Cerebellar cortex (tissue), 1 donor: ENCODE measurements at places on chromosomes 12 and 14.

DNA sequence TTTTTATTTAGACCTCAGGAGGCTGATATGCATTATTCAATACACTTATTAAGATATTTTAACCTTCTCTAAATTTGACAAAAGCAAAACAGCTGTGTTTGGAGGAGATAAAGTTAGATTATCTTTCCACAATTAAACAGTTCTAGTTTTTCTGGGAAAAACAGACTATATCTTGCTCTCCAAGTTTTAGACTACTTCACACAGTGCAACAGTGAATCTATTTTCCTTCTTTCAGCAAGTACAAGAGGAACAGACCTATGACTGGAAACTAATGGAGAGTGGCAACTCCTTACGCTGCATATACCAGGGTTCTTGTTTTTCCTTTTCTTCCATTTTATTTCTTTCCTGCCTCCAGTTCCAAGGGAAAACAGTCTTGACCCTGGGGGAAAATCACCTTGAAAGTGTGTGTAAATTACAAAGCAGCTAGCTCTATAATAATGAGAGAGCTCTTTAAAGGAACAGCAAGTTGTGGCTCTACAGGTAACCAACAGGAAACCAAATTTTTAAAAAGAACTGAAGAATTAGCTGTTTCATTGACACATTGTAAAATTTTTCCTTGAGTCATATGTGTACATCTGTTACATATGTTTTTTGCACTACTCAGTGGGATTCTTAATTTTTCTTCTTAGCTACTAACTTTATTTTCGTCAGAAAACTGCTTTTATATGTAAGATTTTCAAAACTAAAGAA lies 27.4 kb downstream of the DNM1L start:
- no peak for DNase-seq

- no peak for DNase-seq
These were observed 287.3 kb downstream of the MED13L start for GRCh38 chr12:115990241-115990640.

GRCh38 chr12:55733021-55733555 lies 4.3 kb upstream of the CD63 start:
- no peak for DNase-seq

DNA sequence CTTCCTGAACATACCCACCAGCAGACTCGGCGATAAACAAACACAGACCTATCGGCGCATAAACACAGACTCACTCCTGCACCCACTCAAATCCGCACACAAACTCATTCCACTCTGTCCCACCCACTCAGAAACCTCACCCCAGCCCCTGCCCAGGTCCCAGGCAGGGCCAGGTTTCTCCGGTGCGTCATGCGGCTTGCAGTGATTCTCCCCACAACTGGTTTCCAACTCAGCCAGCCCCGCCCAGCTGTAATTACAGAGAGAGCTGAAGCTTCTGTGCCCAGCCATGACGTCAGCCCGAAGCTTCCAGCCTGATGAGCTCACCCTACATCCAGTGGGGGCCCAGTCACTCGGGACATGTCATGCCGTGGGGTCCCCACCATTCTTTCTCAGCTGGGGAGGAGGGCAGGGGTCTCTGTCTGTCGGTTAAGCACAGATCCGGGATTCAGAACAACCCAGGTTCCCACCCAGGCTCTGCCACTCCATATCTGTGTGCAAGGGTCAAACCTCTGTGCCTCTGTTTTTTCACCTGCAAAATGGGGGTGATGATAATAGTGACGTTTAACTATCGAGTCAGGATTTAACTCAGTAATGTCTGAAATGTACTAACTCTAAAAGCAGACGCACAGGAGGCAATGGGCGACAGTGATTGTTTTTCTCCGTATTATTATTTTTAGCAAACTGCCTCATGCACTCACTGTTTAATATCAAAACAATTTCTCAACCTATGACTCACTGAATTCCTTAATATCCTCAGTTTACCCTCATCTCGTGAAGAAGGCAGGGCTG lies 2.3 kb upstream of the HSPB8 start:
- no peak for DNase-seq

DNA sequence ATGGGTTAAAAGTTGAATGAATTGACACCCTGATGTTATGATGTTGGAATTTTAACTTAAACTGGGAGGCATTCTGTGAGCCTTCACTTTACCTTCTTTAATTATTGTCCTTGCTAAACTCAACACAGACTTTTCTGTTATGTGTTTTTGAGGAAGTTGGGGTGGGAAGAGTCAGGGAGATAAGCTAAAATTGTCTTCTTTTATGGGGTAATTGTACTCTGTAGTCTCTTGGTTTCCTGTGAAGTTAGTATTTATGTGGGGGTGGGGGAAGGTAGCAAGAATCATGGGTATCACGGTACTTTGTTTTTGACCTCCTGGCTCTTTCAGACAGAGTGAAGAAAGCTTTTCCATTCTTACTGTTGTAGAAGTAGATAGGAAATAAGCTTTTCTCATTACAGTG lies 32.9 kb downstream of the RAB21 start:
- DNase-seq, result no peak

- no peak for DNase-seq
These were observed 117.4 kb upstream of the SOX5 start for GRCh38 chr12:24066865-24067264.

DNA sequence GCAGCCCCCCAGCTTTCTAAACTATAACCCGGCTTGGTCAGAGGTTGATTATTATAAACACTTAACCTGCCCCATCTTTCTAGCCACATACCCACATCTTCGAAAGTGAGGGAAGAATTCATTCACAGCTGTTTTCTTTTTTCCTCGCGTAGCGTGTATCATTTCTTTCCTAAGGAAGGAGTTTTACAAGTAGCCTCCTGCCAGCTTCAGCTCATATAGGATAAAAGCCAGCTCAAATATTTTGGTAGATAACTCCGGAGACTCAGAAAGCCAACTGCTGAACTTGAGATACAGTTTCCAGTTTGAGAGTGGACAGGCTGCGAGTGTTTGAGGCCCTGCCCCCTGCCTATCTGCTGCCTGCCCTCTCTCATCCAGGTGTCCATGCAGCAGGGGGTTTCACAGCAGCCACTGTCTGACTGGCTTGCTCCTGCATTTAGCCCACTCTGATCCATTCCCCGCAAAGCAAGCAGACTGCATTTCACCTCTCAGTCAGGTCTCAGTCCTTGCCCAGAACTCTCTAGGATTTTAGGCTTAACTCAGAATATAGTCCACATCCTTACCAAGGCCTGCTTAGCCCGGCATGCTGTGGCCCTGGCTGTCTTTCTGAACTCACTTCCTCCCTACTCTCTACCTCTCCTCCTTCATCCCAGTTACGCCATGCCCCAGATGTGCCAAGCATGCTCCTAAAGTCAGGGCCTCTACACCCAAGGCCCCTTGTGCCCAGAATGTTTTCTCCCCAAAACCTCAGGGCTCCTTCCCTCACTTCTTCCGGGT lies 46.9 kb downstream of the EVL start:
- no peak for DNase-seq

- peak; percentile 50 for DNase-seq
These were observed 79.7 kb downstream of the SPTB start for GRCh38 chr14:64800000-64800399.

DNA sequence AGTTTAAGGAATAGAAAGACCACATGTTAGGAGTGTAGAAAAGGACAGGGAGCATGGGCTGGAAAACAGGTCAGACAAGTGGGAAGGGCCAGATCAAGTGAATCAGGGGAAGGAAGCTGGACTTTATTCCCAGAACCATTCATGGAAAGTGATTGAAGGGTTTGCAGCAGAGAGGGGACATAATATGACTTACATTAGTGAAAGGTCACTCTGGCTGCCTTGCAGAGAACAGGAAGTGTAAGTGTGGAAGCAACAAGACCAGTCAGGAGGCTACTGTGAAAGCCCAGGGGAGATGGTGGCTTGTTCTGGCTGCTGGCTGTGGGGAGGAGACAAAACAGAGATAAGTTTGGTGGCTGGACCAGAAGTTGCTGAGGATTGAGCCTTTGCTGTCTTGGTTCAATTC lies 69.1 kb downstream of the VCPKMT start:
- no peak for DNase-seq

GRCh38 chr14:100988011-100988410 lies 84.5 kb upstream of the RTL1 start:
- no peak for DNase-seq

DNA sequence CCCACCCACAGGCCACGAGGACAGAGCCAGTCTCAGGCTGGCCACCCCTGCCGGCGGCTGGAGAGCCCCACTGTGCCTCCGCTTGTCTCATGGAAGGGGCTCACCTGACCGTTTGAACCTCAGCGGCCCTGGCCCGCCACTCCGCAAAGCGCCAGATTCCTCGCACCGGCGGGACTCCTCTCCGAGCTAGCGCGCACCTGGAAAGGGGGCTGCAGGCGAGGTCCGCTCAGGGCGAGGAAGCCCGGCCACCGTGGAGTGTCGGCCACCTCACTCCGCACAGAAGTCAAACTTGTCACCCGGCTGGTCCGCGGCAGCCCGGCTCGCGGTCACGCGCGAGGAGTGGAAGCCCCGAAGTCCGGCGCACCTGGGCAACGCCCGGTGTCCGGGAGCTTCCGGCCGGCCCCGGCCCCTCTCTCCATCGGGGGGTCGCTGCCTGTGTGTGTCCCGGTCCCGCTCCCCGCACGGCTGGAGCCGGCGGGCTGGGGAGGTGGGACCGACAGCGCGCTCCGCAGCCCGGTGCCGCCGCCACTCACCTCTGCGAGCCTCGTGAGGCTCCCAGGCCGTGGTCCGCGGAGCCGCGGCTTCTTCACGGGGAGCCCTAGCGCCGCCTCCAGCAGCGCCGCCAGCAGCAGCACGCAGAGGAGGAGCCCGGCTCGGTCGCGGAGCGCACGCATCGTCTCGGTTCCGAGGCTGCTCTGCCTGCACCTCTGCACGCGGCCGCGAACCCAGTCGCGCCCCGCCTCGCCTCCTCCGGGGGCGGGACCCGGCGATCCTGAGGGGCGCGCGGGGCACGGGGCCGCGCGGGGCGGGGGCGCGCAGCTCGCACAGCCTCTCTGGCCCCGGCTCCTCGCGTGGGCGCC lies at the start of gene ISM2:
TSS of gene ISM2 (minus strand) at position 697 of the 860 bp plus-strand sequence. CDS start at position 674, 23 bp downstream.
- DNase-seq, result no peak

DNA sequence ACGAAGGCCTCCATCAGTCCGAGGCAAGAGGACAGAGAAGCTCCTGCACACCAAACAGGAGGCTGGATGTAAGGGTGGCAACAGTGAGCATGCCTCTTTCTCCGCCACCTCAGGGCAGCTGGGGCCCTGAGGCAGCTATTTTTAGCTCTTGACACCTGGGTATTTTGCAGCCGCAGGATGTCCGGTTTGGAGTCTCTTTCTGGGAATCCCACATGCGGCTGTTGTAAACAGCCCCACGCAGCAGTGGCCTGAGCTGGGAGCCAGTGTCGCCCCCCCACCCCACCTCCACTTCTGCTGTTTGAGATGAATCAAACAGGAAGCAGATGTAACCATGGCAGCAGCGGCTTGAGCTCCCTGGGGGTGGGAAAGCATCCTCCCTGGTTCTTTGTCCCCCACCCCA lies 11.7 kb downstream of the HDAC7 start:
- DNase-seq, result no peak

DNA sequence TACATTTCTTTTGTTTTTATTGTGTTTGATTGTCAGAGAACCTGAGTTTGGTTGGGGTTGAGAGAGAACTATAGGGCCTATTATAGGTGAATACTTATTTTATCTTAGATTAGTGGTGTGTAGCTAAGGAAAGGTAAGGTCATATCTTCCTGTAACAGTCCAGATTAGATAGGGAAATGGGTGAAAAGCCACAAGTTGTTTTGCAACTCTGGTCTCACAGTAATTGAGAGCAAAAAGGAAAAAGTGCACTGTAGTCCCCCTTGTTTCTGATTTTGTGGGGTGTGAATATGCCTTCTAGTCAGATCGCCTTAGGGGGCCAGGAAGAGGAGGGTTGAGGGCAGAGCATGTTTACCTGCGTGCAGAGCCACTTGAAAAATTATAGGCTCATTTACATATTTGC lies 8.9 kb downstream of the MSRB3 start:
- DNase-seq, result no peak

DNA sequence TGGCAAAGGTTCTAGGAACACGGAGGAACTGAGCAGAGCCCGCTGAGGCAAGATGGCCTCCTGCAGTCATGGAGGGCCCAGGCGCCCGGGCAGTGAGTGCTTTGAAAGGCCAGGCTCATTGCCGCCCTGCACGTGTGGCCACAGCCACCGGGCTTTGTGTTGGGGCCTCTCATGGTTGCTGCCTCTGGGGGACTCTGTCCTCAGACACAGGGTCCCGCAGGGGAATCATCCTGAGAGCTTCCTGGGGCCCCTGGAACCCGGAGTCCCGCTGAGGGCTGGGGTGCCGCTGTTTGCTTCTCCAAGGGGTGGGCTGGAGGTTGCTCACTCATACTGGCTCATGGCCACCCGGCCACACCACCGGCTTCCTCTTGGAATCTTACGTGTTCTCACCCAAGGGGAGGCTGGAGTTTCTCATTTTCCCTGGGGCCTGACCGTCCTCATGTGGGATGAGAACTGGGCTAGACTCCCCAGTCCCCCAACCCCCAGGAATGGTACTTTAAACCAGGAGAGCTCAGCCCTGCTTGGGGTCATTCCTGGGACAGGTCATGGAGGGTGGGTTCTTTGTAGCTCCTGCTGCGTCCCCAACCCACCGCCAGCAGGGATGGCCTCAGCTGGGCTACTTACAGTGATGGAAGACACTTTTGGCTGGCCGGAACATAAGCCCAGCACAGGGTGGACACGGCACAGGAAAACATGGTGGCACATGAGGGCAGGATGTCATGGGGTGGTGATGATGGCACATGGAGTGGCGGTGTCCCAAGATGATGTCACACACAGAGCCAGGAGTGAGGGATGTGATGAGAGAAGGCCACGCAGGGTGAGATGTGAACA lies 21.1 kb upstream of the LRTM2 start:
- no peak for DNase-seq

GRCh38 chr14:103460415-103460814 lies 62.2 kb downstream of the CKB start:
- no peak for DNase-seq

DNA sequence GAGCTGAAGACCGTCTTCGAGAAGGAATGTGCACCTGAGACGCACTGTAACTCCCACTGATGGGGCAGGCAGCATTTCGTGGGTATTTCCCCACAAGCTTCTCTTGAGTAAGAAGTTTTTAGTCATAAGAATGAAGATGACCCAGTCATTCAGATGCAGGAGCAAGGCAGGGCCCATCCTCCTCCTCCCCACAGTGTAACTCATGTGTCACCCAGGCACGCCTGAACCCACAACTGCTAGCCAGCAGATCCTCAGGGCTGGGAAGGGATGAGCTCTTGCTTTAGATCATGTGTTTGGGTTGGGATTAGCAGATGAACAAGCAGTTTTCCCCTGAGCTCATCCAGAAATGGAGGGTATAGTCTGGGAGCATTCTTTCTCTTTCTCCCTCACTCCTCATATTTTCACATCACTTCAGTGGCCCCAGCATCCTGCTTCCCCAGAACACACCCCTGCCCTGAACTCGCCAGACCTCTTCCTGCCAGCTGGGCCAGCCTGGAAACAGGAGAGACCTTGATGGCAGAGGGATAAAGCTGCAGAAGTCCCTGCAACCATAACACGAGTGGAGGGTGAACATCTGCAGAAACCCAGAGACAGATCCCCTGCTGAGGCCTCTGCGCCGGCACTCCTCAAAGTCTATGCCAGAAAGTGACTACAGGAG lies 73.3 kb downstream of the B4GALNT3 start:
- no peak for DNase-seq

DNA sequence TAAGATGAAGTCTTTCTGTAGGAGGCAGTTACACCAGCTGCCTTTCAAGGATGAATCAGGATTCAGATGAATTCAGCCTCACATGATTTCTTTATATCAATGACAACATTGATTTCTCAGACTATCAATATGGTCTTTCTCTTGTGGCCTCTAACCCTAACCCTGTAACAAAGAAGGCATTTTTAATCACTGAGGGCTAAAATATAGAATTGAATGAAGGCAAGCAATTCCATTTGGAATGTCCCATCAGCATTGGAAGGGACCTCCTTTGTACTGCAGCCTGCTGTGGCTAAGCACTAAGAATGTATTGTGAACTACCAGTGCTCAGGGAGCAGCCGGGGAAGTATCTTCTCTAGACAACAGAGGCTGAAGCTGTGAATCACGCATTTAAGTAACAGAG lies 90.6 kb upstream of the FRMD6 start:
- no peak for DNase-seq
